Activated T-helper 1 cell treated with anti-CD3 and anti-CD28 coated beads, Interleukin-12 subunit alpha, Interleukin-12 subunit beta, Interleukin-2, Interleukin-4 antibody, amounts not matched to agents 30 ng/mL and 10 ng/mL and 1 ng/mL, durations not matched to agents 14 hours and 24 hours and 36 hours (primary cell): ENCODE measurements at places on chromosomes 2 and 18. TPM values are rescaled to one million over a fixed set of nuclear protein-coding genes. Genes with fewer than 3 reads are reported as not detected.

Gene RBM44
- 0.49 and 1.1 TPM in 2 replicates for total RNA-seq

Gene APLF
- total RNA-seq, result 2.3 and 3.0 TPM in 2 replicates

Gene PAX8
- 0.70 and 1.6 TPM in 2 replicates for total RNA-seq

DNA sequence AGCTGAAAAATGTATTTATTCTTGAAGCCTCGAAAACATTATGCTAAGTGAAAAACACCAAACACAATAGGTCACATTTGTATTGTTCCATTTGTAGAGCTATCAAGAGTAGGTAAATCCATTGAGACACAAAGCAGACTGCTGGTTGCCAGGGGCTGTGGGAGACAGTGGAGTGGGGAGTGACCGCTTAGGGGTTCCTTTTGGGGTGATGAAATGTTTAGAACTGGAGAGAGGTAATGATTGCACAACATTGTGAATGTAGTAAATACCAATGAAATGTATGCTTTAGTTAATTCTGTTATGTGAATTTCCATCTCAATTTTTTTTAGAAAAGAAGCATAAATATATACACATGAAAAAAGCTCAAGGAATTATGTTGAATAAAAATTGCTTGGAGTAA is 15.8 kb downstream of the KCTD18 start:
- H3K4me1 ChIP-seq, result no peaks in the 10 kb centered on the region
- no peak overlapping the region for H3K27ac ChIP-seq
- DNase-seq, result no peak

GRCh38 chr2:44920751-44921150 is 20.8 kb upstream of the SIX3 start:
- DNase-seq, result no peak
- H3K27me3 ChIP-seq, result peaks cover 42% of the 10 kb centered on the region
- no peak overlapping the region for H3K4me3 ChIP-seq
- no peaks in the 10 kb centered on the region for H3K36me3 ChIP-seq
